ENCODE measurements at places on chromosomes 5 and 9.

DNA sequence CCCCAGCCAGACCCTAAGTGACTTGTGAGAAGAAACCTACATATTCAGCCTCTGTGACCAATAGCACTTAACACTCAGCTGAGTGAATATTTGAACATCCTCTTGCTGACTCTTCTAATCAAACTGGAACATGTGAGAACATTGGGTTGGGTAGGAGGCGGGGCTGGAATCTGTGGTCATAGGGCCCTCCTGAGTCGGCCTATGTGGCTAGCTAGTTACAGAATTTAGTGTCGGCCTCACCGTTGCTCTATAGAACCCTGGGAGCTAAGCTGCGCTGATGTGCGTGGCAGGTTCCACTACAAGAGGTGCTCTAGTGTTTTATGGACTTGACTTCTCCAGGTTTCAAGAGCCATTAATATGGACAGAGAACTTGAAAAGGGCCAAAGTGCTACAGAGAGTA is 138.8 kb downstream of the DROSHA start:
- DNase-seq, result no peak

DNA sequence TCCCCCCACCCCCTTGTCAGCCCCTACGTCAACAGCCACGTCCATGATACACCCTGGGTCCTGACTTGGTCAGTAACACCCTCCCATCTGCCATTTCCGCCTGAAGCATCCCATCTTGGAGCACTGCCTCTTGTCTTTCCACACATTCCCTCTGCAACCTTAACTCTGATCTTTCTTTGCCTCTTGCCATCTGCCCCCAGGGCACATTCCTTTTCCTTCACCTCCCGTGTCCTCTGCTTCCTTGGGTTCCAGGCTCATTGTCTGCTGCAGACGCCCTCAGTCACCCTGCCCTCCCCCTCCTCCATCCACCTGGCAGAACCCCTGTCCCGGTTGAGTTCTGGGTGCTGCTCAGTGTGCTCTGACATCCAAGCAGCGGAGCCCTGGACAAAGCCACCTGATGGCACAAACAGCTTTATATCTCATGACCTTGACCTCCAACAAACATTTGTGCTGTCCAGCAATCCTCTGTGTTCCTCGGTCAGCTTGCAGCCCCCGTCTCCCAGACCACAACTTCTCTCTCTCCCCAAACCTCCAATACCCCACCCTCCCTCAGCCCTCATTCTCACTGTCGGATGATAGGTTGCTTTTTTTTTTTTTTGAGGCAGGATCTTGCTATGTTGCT is 97.7 kb upstream of the IER5L start:
- no peak for DNase-seq

GRCh38 chr5:39201781-39202596 is 17.4 kb downstream of the FYB1 start:
- no peak for DNase-seq

DNA sequence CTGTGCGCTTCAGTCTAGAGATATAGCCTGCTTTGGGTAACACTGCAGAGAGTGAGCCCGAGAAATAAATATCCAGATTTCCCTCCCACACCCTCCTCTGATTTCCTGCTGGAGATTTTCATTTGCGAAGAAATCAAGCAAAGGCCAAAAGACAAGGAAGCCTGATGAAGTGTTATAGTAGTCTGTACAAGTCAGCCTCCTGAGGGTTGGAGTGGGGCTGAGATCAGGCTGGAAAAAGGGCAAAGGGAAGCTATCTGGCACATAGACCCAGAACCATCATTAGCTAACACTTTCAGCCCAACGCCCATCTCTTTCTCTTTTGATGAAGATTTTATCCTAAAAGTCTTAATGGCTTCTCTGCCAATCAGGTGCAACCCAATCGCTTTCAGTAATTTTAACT is 154.6 kb upstream of the SLC44A1 start:
- no peak for DNase-seq

- no peak for DNase-seq
These were observed 1.7 kb upstream of the PAX5 start for GRCh38 chr9:37035648-37036370.

GRCh38 chr9:68672215-68672614 is 32.8 kb upstream of the PIP5K1B start:
- no peak for DNase-seq

DNA sequence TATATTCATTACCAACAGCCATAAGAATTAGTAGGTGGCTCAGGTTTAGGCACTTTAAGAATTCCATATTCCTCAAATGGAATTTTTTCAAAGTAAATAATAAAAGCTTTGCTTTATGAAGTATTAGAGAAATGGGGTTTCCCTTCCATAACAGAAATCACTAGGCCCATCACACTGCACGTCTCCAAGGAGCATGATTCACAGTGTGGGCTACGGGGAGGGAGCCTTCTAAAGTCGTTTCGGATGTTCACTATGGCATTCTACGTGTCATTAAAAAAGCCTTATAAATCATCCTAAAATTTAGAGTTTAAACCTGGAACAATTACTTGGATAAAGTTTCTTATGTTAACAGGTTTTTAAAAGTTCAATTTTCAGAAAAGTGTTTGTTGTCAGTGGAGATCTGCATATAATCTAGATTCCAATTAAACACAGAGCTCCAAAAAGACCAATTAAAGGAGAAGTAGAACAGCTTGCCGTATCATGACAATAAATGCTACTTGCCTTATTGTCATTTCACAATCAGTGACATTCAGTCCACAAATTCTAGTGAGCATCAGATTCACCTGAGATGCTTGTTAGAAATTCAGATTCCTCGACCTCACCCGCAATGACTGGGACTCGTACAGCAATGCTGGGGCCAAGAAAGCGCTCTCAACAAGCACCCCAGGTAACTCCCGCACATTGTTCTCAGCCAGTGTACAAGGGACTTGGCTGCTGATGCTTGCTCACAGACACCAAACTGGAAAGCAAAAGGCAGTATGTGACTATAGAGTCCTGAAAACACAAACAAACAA is 115.7 kb downstream of the NFIB start:
- DNase-seq, result no peak

DNA sequence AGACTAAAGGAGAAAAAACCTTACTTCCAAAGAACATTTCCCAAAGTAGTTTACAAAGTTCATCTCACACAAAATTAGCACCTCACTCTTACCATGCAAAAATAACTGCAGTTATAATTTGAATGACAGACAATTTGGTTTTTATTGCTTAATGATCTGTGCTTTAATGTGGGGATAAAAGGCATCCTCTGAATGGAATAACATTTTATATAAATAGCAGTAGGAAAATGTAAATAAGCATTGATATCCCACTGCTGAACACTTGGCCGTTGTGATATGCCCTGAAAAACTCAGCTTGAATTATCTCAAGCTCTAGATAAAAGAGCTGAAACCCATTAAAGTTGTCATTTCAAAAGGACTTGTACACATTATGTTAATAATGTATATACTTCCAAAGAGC is 93.2 kb downstream of the OSMR start:
- DNase-seq, result no peak

DNA sequence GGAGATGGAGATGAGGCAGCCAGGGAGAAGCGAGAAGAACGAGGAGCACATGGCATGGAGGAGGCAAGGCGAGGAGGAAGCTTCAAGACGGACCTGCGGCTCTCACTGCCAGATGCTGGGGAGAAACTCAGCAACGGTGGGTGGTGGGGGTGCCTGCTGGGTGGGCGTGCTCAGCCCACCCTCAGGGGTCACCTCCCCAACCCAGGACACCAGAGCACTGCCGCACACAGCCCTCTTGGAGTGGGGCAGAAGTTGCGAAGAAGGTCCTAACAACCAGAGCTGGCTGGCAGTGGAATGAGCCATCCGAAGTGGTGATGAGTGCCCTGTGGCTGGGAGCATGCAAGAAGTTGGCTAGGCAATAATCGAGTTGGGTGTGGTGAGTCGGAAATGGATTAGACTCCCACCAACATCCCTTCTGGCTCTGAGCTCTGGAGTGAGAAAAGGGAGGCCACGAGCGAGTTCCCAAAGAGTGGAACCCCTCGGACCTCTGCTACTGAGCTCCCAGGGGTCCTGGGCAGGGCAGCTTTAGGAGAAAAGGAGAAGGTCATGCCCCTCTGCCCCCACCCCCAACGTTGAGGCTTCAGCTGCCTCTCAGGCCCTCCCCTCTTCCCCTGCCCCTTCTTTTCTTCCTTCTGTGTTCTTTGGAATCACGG is 212.7 kb upstream of the MVB12B start:
- no peak for DNase-seq

DNA sequence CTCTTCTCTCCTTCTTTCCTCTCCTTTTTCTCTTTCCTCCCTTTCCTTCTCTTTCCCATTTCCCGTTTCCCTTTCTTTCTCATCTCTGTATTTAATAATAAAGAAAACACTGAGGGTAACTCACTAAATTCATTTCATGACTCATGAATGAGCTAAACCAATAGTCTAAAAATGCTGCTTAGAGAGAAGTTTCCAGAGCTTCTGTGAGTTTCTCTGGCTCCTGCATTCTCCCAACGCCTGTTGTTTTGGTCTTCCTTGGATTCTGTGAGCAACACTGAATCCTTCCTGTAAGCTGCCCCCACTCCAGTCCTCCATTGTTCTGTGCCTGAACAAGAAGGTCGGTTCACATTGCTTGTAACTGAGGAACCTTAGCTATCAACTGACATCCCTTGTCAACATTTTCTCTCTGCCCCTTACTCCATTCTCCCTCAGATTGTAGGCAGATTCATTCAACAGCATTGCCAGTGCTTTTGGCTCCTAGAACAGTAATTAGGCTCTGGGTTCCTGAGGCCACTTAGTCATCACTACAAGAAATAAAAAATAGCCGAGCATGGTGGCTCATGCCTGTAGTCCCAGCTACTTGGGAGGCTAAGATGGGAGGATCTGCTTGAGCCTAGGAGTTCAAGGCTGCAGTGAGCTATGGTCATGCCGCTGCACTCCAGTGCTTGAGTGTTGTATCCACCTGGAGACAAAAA is 237.7 kb upstream of the KLF4 start:
- no peak for DNase-seq

GRCh38 chr9:113298924-113299770 is 4.0 kb downstream of the RNF183 start:
- DNase-seq, result no peak

DNA sequence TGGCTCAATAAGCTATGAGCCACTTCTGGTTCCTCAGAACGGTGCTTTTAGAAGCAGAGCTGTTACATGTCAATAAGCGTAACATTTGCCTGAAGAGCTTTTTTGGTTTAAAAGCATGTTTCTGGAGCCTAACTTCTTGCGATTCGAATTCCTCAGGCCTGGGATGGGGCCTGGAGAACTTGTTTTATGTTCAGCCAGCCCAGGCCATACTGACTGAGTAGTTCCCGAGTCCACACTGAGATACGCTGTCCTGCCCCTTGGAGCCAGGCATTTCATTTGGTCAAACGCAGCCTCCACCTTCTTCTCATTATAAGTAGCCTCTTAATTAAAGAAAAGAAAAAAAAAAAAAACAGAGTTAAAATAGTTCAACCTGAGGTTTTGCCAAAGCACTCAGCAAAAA is 260.6 kb upstream of the ANKRD55 start:
- DNase-seq, result no peak
